ENCODE measurements at places on chromosomes 13 and 19.

DNA sequence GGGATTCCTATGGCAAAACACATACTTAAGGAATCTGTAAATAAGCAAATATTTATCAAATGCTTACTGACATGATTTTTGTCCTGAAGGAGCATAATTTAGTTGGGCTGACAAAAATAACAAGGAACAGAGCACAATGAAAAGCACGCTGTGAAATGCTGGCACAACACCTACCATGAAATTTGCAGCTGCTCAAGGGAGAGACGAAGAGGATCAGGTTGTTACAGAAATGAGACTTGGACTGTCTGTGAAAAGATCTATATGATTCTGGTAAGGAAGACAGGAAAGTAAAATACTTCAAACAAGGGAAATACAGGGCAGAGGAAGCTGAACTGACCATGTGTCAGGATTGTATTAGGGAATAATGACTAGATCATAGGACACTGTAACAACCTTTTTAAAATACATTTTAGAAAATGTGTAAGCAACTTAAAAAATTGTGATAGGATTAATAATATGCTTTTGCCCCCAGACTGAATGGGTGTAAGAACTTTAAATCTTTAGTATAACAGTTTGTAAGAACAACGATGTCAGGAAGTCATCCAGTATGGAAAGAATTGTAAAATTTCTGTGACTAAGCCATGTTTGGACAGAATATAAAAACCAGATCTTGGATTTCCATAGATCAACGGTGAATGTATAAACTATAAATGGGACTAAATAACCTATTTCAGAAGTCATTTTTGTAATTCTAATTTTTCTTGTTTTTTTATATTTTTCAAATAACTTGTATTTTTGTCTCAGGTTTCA is 1556.0 kb downstream of the EFNB2 start:
- no peak for DNase-seq
- H3K4me3 ChIP-seq, result no peak overlapping the region
- no peaks in the 10 kb centered on the region for H3K36me3 ChIP-seq
- peaks cover 10% of the 10 kb centered on the region for H3K4me1 ChIP-seq

DNA sequence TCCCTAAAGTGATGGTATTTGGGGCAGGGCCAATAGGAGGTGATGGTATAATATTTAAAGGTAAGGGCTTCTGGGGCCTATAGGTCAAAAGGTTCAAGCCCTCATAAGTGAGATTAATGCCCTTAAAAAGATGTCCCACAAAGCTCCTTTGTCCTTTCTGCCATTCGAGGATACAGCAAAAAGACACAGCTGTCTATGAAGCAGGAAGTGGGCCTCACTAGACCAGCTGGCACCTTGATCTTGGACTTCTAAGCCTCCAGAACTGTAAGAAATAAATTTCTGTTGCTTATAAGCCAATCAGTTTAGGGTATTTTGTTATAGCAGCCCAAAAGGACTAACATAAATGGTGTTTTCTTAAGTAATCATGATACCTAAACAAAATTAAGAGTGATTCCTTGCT is 27.2 kb upstream of the POU4F1 start:
- H3K36me3 ChIP-seq, result peaks cover 33% of the 10 kb centered on the region
- no peak overlapping the region for H3K4me3 ChIP-seq
- no peak overlapping the region for H3K27ac ChIP-seq
- H3K4me1 ChIP-seq, result no peaks in the 10 kb centered on the region
- DNase-seq, result no peak

- H3K4me3 ChIP-seq, result no peak overlapping the region
- peaks cover 70% of the 10 kb centered on the region for H3K4me1 ChIP-seq
- no peaks in the 10 kb centered on the region for H3K27me3 ChIP-seq
- DNase-seq, result no peak
Measured at GRCh38 chr19:41323023-41323422, 13.1 kb downstream of the CCDC97 start.

- H3K27ac ChIP-seq, result peak overlapping the region; percentile 77
- peaks cover 97% of the 10 kb centered on the region for H3K4me1 ChIP-seq
- H3K4me3 ChIP-seq, result no peak overlapping the region
- no peaks in the 10 kb centered on the region for H3K36me3 ChIP-seq
- DNase-seq, result peak; percentile 65
Measured at GRCh38 chr19:38693380-38694223, 46.2 kb downstream of the ACTN4 start.

GRCh38 chr19:1311543-1312091 is 25.9 kb downstream of the EFNA2 start:
- H3K4me1 ChIP-seq, result peaks cover 16% of the 10 kb centered on the region
- no peaks in the 10 kb centered on the region for H3K36me3 ChIP-seq
- no peak overlapping the region for H3K27ac ChIP-seq
- no peak for DNase-seq
- peaks cover 65% of the 10 kb centered on the region for H3K27me3 ChIP-seq

- no peak for DNase-seq
- H3K4me3 ChIP-seq, result no peak overlapping the region
- no peak overlapping the region for H3K27ac ChIP-seq
- no peaks in the 10 kb centered on the region for H3K27me3 ChIP-seq
- no peaks in the 10 kb centered on the region for H3K36me3 ChIP-seq
Measured at GRCh38 chr19:53518716-53519115, 19.2 kb upstream of the ZNF331 start.

DNA sequence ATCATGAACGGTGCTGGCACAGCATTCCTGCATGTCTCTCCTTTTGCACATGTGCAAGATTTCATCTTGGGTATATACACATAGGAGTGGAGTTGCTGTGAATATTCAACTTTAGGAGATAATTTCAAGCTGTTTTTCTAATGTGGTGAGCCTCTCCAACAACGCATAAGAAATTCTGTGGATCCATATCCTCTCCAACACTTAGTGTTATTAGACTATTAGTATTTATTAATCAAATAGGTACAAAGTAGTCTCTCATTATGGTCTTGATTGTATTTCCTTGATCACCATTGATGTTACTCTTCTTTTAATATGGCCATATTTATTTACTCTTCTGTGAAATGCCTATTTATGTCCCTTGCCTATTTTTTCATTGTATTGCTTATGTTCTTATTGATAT is 114.5 kb downstream of the URI1 start:
- no peaks in the 10 kb centered on the region for H3K4me1 ChIP-seq
- H3K27ac ChIP-seq, result no peak overlapping the region
- no peak for DNase-seq

DNA sequence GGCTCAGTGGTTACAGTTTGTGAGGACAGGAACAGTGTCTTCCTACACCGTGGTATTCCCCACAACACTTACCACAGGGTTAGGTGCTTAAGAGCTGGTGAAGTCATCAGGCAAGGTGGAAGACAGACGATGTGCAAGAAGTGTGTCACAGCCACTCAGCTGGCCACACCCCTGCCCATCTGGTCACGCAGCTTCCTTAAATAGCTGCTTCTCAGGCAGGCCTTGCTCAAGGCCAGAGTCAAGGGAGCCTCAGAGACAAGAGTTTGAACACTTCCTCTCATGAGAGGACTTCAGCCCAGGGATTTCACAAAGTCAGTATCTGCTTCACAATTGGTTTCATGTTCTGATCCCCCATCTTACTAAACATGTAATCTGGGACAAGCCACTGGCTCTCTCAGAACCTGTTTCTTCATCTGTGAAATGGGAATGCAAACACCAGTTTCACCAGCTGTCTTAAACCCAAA is 80.3 kb upstream of the FRY start:
- no peaks in the 10 kb centered on the region for H3K27me3 ChIP-seq
- no peak overlapping the region for H3K4me3 ChIP-seq

DNA sequence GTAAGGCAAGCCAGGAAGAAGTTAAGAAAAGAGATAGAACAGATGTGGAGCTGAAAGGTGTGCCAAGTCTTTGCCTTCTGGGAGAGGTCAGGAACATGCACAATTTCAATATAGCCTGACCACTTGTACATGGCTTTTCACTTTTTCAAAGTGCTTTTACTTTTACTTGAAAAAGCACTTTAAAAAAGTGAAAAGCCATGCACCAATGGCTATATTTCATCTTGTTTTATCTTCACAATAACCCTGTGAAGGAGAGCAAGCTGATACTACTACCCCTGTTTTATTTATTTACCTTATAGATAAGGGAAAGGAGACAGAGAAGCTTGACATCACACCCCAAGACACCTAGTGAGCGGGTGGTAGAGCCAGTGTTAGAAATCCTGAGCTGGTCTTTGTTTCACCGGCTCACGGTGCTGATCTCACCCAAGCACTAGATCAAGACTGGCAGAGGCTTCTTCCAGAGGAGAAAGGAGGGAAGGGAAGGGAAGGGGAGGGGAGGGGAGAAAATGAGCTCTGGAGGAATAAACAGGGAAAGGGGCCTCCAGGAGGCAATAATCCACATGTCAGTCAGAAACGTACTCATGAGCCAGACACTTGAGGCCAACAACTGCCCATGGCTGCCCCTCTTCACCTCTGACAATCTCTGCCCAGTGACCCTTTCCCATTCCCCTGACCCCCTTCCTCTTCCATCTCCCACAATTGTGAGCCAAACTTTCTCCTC is 455.4 kb downstream of the FOXO1 start:
- no peak for DNase-seq
- H3K36me3 ChIP-seq, result no peaks in the 10 kb centered on the region
- H3K4me1 ChIP-seq, result peaks cover under 1% of the 10 kb centered on the region
- H3K4me3 ChIP-seq, result no peak overlapping the region
- H3K27me3 ChIP-seq, result no peaks in the 10 kb centered on the region

DNA sequence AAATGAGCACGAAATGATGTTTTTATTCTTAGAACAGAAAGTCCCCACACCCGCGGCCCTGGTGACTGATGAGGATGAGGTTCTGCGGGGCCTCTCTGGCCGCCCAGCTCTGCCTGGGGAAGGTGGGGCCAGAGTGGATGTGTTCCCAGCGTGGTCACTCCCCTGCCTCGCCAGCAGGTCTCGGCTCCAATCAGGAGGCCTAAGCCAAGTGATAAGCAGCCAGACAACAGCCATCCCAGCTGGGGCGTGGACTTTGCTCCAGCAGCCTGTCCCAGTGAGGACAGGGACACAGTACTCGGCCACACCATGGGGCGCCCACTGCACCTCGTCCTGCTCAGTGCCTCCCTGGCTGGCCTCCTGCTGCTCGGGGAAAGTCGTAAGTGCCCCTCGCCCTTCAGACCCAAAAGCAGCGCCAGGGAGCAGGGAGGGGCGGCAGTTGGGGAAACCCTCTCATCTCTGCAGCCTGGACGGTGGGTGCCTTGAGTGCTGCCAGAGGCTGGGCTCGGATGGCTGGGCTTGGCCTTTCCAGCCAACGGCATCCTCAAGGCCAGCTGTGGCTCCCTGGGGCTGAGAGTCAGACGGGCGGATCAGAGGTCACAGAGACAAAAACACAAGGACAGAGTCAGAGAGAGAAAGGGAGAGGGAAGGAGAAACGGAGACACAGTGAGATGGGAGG is at the start of gene F10:
TSS of gene F10 (plus strand) at position 250 of the 676 bp plus-strand sequence. CDS start at position 307, 57 bp downstream.
- no peaks in the 10 kb centered on the region for H3K36me3 ChIP-seq
- H3K4me3 ChIP-seq, result peak within 1 kb of the TSS; percentile 33
- peak within 1 kb of the TSS; percentile 53 for H3K27ac ChIP-seq
- no peak for DNase-seq

- no peak overlapping the region for H3K27ac ChIP-seq
- peaks cover 38% of the 10 kb centered on the region for H3K36me3 ChIP-seq
- peaks cover 2% of the 10 kb centered on the region for H3K4me1 ChIP-seq
- no peak for DNase-seq
Measured at GRCh38 chr13:94588541-94588940, 7.4 kb downstream of the TGDS start.

DNA sequence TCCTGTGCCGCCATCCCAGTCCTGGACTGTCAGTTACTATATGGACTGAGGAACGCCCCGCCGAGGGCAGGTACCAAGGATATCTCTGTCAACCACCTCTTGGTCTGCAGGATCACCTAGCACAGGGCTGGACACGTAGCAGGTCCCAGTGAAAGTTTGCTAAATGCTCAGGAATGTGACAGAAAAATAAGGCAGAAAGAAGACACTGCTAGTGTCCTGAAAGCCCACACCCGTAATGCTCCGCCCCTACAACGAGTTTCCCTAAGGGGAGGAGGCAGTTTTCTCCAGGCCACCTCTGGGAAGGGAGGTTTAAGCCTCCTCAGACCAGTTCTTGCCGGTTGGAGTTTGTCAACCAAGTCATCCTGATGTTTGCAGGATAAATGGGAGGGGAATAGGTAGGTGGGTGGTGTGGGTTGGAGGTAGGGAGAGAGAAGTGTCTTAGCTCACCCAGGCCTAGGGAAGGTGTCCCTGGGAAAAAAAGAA is 1.7 kb upstream of the SERTAD3 start:
- no peak overlapping the region for H3K27ac ChIP-seq
- H3K4me3 ChIP-seq, result no peak overlapping the region
- H3K27me3 ChIP-seq, result no peaks in the 10 kb centered on the region
- no peak for DNase-seq

GRCh38 chr13:102355251-102355650 is 46.6 kb downstream of the FGF14 start:
- no peak overlapping the region for H3K4me3 ChIP-seq
- no peak overlapping the region for H3K27ac ChIP-seq

GRCh38 chr13:98576200-98576945 is 534 bp downstream of the STK24 start:
- peak overlapping the region; percentile 100 for H3K27ac ChIP-seq
- DNase-seq, result peak; percentile 87
- no peaks in the 10 kb centered on the region for H3K36me3 ChIP-seq

- no peaks in the 10 kb centered on the region for H3K36me3 ChIP-seq
- H3K4me3 ChIP-seq, result no peak overlapping the region
- H3K27me3 ChIP-seq, result no peaks in the 10 kb centered on the region
- no peaks in the 10 kb centered on the region for H3K4me1 ChIP-seq
- no peak for DNase-seq
Measured at GRCh38 chr13:94829837-94830365, 117.6 kb upstream of the SOX21 start.

DNA sequence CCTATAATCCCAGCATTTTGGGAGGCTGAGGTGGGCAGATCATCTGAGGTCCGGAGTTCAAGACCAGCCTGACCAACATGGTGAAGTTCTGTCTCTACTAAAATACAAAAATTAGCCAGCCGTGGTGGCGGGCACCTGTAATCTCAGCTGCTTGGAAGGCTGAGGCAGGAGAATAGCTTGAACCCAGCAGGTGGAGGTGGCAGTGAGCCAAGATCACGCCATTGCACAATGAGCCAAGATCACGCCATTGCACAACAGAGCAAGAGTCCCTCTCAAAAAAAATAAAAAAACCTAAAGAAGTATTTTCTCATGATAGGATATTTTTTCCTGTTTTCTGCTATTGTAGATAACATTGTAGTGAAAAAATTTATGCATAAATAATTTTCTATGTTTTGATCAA is 13.3 kb downstream of the IFT88 start:
- H3K4me3 ChIP-seq, result no peak overlapping the region
- no peak for DNase-seq
- peaks cover 27% of the 10 kb centered on the region for H3K36me3 ChIP-seq
- H3K27ac ChIP-seq, result no peak overlapping the region
